Naive thymus-derived CD8-positive, alpha-beta T cell (primary cell): ENCODE measurements at places on chromosomes 12 and 14.

GRCh38 chr14:49879646-49880204 is 13.2 kb upstream of the ARF6 start:
- peak; percentile 62 for DNase-seq

DNA sequence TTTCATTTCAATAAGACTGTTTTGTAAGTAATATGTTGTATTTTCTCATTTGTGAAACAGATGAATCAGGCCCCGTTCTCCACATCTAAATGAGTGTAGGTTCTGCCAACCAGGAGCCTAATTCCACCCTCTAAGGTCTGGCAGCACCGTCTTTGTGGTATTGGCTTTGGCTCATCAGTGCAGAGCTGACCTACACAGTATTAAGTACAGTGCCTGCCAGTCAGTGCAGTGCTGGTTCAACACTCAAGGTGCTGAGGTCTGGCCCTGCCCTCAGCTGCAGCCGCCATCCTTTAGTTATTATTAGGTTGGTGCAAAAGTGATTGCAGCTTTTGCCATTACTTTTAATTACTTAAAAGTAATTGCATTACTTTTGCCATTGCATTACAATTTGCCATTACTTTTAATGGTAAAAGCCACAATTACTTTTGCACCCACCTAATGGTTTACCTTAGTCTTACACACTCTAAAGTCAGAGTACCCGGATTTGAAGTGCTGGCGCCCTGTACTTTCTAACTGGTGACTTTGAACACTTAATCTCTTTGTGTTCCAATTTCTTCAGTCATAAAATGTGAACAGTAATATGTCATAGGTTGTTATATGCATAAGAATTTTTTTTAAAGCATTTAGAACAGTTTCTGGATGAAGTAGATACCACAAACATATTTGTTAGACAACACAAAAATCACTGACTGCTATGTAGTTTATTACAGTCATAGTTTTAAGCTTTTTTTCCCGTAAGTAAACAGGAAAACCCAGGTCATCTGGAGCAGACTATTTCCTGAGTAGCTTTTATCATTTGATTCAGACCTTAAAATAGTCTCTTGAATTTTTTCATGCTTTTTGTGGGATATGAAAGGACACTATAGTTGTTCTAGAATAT is 99.5 kb downstream of the SYNE2 start:
- DNase-seq, result no peak

- DNase-seq, result no peak
Observed at GRCh38 chr12:113184098-113184899, 979 bp downstream of the DDX54 start.

- no peak for DNase-seq
Observed at GRCh38 chr12:94175763-94176668, 27.6 kb downstream of the PLXNC1 start.

DNA sequence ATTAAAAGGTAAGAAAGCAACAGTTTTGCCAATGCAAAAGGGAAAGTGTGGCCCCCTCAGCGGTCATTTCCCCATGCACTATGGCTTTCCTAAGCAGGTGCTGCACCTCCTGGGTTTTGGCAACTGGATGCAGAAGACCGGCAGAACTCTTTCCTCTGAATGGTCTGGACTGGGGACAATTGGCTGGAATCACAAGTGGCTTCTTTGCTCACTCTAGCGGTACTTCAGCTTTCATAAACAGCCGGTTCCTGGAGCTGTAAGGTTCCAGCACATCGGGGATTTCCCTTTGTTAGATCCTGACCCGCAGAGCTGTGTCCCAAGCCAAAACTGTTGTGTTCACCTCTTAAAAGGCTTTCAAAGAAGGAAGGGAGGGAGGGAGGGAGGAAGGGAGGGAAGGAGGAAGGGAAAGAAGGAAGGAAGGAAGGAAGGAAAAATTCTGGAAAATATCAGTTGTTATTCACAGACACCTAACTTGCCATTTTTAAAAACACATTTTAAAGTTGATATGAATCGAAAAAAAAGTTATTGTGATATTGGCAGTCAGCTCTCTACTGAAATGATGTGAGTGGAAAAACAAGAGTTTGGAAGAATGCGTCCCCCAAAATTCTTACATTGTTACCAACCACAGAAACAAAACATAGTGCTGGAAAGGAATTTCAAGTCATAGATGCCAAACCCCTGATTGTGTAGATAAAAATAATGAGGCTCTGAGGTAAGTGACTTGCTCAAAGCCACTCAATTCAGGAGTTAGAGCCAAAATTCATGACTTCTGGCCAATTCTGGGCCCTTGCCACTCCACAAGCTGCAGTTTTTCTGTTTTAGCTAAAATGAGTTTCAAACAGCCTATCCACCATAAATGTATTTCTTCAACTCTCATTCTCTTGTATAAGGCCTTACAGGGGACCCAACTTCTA is 220.6 kb upstream of the HMGA2 start:
- DNase-seq, result no peak

DNA sequence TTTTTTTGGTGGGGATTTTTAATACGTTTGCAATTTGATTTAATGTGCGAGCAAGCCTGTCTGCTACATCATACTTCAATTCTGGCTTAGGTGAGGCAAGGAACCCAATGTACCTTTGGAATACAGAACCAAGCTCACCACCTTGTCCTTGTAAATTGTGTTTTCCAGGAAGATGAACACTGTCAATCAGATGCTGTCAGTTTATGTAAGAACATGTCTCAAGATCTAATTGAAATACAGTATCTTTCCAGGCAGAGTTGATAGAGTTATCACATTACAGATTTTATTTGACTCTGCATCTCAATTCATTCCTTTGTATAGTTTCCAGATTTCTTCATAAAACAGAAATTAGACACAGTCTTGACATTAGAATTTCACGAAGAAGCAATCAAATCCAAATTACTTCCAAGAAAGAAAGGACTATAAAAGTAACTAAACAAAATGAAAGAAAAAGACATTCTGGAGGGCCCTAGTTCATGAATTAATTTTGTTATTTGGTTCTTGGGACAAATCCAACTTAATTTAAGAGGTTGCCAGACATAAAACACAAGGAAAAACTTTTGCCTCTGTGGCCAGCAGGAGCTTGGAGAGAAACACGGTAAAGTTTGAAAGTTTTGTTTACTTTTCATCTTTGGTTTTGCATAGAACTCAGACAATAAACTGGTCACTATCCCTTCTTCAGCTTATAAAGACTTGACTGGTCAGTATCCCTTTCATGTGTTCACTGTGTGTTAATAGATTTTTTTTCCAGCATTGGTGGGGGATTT is 16.4 kb upstream of the MED13L start:
- DNase-seq, result no peak

GRCh38 chr12:49887536-49888401 is 15.9 kb downstream of the FAIM2 start:
- DNase-seq, result peak; percentile 53

- DNase-seq, result no peak
Observed at GRCh38 chr12:28708918-28709371, 440.1 kb upstream of the FAR2 start.

DNA sequence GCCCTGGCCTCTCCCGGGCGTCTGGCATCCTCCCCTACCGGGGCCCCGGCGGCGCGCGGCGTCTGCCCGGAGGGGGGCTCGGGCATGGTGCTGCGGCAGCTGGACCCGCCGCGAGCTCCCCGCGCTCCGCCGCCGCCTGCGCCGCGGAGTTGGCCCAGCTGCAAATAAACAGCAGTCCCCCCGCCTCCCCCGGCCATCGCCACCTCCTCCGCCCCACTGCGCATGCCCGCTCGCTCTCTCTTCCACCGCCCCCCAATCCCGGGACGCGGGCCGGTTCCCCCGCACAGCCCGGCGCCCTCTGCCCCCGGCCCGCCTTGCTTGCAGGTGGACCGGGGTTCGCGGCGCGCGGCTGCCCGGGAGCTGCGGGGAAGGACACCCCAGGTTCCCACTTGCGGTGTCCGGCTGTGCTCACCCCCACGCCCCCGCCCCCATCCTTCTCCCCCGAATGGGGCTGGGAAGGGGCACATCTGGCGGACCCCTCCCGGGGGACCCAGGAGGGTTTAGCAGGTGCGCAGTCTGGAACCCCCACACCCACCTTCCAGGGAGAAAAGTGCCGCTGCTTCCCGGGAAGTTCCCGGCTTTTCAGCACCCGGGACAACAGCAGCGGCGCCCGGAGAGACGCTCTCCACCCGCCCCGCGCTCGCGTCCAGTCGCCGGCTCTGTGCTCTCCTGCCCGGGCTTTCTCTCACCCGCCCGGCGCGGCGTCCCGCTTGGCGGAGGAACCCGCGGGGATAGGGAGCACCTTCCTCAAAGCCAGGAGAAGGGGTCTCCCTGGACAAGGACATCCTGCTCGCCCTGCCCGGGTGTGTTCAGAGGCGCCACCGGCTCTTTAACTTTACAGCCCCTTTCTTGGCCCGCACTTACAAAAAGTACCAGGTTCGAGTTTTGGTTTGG is at the start of gene TMTC1:
Gene TMTC1, minus strand, starts transcription at position 170 of the 894 bp plus-strand sequence. CDS start 191 bp downstream, outside the sequence.
- DNase-seq, result no peak

GRCh38 chr12:57740656-57741412 is 2.3 kb upstream of the AGAP2 start:
- peak; percentile 53 for DNase-seq

DNA sequence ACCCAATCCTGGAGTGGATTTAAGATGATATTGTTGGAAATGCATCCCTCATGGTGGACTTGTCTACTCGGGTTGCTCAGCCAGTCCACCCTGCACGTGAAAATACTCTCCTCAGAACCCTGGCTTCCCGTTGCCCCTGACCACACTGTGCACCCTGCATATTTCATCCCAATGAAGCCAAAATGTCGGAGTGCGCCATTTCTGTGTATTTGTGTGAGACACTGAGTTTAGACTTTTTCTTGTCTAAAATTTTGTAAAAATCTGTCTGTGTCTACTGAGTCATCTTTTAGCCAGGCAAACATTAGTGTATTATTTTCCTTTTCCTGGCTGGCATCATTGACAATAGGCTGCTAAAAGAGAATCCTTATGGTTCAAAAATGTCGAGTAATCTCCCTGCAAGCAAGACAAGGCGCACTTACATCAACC is 485 bp upstream of the PNMA1 start:
- DNase-seq, result no peak

- DNase-seq, result no peak
Observed at GRCh38 chr12:76786986-76787385, 23.1 kb downstream of the ZDHHC17 start.

DNA sequence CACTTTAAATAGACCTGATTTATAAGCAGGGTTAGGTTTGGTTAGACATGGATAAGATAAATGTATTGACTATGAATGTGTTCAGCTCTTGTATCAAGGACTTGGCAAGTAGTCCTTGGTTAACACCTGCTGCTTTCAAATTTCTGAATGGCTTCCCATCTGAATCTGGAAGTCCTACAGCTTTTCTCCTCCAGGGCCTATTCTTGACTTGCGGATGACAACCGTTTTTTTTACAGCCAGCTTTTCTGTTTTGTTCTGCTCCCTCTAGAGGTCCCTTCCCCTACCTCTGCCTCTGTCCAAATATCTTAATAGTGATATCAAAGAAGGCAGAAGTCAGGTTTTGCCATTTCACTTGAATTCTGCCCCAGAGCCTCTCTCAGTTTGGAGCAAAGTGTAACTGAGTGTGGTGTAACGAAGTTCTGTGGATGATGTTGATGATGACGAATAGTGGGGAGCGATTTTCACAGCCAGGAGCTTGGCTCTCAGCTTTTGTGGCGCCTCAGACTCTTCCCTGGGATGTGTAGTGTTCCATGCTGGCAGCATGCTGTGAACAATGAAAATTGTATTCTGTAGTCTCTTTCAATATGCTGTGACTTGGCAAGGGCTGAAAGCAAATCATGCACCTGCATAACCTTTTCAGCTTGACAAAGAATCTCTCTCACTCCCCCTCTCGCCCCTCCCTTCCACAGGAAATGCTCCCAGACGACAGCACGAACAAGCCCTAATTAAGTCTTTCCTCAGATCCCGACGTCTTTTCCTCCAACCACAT is 5.0 kb upstream of the SLC4A8 start:
- DNase-seq, result no peak

DNA sequence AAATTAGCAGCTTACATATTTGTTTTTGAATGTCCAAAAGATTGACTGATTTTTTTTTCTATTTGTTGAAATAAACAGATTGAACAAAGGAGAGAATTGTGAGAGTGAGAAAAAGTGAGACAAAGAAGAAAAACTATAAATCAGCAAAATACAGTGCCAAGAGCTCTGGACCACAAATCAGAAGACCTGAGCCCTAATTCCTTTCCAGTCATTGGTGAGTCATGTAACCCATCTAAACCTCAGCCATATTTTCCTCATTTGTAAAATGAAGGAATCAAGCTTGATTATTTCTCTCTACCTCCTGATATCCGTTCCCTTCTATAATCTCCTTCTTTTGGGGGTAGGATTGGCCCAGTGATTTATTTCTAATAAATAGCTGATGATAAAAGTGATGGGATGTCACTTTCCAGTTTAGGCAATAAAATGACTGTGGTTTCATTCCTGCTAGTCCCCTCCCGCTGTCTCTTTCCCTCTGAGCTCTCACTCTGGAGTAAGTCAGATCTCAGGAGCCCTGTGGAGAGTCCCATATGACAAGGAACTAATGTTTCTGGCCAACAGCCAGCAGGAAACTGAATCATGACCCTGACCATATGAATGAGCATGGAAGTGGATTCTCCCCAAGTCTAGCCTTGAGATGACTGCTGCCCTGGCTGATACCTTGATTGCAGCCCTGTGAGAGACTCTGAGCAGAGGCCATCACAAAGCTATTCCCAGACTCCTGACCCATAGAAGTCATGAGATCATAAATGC is 218.9 kb downstream of the ACSS3 start:
- no peak for DNase-seq

DNA sequence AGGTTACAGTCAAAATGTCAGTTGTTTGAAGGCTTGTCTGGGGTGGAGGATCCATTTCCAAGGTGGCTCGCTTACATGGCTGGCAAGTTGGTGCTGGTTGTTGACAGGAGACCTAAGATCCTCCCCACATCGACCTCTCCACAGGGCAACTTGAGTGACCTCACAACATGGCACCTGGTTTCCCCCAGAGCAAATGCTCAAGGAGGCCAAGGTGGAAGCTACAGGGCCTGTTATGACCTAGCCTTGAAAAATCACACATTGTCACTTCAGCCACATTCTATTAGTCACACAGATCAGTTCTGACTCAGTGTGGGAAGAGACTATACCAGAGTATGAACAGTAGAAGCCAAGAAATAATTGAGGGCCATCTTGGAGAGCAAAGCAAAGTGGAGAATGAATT is 11.3 kb upstream of the GNG2 start:
- no peak for DNase-seq

- DNase-seq, result no peak
Observed at GRCh38 chr14:104777808-104778249, 17.7 kb downstream of the AKT1 start.

GRCh38 chr14:97036086-97036852 is 239.1 kb downstream of the VRK1 start:
- no peak for DNase-seq

GRCh38 chr12:68370006-68370590 is 37.9 kb upstream of the MDM1 start:
- no peak for DNase-seq

GRCh38 chr12:13326076-13326475 is 129.6 kb downstream of the EMP1 start:
- no peak for DNase-seq

DNA sequence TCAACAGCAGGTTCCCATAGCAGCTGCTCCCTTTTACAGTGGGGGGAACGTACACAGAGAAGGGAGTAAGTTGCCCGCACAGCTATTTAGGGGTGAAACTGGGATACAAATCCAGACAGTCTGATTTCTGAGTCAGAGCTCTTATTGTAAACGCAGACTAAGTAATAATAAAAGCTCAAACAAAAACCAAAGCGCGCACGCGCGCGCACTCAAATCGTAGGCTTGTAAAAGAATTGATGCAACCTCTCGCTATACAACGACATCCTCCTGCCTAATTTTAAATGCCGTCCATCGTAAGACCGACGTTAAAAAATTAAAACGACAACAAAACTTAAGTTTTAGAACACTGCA is 747 bp upstream of the DACT1 start:
- no peak for DNase-seq

- no peak for DNase-seq
Observed at GRCh38 chr12:42804928-42805327, 215.4 kb upstream of the PRICKLE1 start.
